Fibroblast of skin of left biceps (primary cell): ENCODE measurements at places on chromosomes 13 and 19.

- DNase-seq, result no peak
Measured at GRCh38 chr19:56617531-56617930, 22.4 kb downstream of the ZNF71 start.

DNA sequence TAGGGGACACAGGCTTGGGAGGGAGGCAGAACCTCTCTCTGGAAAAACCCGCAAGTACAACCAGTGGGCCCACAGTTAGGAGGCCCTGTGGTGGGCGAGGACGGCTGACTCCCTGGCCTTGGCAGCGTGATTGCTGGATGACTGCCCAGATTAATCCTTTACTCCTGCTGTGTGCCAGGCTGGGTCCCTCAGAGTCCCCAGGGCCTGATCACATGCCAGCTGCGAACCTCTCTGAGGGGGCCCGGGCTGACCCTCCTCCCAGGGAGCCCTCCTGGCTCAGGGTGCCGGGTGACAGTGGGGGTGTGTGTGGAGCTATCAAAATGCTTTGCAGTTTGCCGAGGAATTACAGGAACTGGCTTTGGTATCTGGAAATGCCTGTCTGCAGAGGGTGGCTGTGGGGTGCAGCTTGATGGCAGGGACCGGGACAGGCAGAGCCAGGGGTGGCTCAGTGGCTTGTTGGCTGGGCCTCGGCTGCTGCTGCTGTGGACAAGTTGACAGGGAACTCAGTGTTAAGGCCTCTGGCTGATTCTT lies 48.9 kb downstream of the DNM2 start:
- DNase-seq, result no peak

DNA sequence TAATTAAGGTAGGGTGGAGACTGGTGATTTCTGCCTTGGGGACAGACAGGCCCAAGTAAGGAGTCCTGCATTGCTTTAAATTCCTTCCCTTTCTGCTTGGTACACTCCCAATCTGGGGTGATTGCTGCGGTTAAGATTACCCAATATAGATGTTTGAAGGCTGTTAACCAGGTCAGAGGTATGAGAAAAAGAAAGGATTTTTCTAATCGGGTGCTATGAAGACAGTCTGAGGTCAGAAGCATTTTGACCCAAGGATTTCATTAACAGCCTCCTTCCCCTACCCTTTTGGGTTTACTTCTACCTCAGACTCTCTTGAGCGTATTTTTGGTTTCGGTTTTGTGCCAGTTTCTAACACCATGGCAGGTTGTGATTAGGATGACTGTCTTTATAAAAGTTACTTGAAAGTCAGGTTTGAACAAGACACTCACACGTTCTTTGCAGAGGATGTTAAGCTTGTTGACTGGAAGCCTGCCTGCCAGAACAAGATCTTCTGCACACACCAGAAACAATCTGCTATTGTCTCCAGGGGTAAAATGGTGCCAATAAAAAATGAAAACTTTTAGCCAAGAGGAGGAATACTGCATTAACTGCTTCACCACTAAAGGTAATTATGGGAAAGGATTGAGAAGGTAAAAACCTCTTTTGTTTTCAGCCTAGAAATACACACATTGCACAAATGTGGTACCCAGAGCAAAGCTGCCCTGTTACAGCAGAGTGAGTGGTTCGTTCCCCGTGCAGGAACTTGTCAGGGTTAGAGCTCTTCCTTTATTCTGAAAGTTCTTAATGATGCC lies 108.8 kb downstream of the NDFIP2 start:
- DNase-seq, result no peak

DNA sequence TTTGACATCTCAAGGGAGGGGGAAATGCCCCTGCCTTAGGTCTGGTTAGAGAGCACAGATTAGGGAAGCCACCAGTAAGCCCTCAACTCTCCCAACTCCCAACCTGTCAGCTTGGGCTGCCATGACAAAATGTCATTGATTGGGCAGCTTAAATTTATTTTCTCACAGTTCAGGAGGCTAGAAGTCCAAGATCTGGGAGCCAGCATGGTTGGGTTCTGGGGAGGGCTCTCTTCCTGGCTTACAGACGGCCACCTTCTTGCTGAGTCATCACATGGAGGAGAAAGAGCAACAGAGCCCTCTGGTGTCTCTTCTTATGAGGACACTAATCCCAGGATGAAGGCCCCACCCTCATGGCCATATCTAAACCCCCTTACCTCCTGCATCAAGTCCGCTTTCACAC lies 24.2 kb downstream of the C19orf12 start:
- DNase-seq, result no peak

GRCh38 chr13:27534981-27535380 lies 84.6 kb upstream of the MTIF3 start:
- no peak for DNase-seq

GRCh38 chr13:95444006-95444730 lies 108.4 kb upstream of the CLDN10 start:
- no peak for DNase-seq

- DNase-seq, result no peak
Measured at GRCh38 chr19:41746593-41747227, 8.6 kb upstream of the CEACAM6 start.

DNA sequence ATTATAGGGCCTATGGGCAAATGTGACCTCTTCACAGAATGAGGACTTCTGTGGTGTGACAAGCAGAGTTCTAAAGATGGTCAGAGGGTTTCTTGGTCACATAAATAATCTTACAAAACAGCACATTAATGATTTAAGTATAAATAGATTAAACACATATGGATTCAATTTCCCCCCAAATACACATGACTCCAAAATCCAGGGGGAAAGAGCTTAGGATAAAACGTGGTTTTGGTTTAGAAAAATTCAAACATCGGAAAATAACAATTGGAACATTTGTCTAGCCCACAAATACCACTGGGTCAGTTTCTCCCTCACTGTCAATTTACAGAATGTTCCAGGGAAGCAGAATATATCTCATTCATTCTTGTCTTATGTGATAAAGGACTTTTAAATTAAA lies 283.1 kb downstream of the COG6 start:
- DNase-seq, result peak; percentile 15

DNA sequence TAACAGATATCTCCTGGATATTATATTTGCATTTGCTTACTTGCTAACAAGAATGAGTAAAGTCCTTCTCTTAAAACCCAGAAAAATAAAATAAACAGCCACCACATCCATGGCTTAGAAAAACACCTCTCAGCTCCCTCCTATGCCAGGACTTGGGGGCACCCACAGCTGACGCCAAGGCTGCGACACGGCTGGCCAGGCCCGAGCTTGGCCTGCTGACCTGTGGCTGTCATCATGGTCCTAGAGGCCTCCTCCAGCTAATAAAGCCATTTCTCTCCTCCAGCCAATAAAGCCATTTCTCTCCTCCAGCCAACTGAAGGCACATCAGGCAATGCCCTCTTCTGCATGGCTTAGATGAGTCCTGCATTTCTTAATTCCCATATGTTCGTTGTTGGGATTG lies 20.9 kb downstream of the C19orf12 start:
- DNase-seq, result no peak

DNA sequence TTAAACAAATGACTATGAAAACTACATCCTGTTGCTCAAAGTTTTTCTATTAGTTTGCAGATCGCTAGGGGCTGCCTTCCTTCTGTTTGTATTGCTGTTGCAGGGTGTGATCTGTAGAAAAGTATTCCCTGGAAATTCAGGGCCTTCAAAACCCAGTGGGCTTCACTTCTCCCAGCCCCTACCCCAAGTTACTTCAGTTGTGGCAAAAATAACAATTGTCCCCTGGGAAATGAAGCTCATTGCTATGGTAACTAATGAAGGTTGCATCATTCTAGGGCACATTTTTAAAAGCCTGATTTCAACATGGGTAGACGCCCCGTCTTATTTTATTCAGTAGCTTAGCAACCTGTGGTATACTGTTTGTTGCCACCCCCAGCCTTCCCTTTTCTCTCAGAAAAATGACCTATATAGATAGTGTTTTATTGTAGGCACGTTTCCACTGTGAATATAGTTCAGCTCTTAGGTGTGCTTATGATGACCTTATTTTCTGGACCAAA lies 60.9 kb downstream of the WDFY2 start:
- DNase-seq, result no peak

GRCh38 chr19:41144403-41144802 lies 30.2 kb downstream of the CYP2F1 start:
- peak; percentile 32 for DNase-seq

GRCh38 chr13:27267596-27267995 lies 3.0 kb upstream of the RASL11A start:
- DNase-seq, result no peak

DNA sequence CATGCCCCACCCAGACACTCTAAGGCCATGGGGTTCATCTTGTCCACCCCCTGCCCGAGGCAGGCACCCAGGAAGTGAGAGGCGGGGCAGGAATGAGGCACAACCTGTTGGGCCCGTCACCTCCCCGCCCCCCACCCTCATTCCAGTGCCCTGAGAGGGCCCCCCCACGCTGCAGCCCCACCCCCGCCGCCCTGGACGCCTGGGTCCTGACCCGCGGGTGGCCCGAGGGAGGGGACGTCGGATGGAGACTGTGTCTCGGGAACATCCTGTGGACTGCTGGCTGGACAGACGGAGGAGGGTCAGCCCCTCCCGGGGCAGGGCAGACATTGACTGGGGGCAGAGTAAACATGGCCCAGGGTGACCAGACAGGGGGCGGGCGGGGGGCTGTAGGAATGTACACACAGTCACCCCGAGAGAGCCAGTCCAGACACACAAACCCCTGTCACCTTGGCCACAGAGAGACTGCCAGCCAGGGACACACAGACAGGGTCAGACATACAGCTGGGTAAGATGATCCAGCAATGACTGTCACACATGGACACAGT lies 7.4 kb upstream of the JUNB start:
- DNase-seq, result no peak

DNA sequence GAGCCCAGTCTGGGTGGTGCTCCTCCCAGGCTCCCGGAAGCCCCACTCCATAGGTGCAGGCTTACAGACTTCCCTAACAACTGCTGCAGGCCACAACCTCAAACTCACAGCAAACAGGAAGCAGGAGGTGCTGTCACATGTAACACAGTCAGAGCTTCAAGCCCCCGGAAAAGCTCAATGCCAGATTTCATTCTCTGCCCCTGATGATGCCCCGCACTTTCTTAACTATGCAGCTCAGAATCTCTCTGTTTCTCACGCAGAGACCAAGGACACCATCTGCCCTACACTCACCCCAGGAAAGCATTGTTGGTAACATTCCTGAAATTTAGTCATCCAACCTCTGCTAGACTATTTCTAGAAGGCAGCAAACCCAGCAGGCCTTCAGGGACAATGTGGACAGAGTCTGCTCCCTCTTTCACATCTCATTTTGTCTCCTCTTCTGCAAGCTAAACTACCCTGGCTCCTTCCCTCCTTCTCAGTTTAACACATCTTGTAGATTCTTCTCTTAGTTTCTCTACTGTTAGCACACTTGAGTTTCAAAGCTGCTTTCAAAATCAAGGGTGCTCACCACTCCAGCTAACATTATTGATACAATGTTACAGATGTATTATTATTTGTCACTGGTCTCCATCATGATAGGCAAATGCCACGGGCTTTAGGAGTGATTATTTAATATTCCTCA lies 162.5 kb downstream of the KCTD12 start:
- DNase-seq, result peak; percentile 61

DNA sequence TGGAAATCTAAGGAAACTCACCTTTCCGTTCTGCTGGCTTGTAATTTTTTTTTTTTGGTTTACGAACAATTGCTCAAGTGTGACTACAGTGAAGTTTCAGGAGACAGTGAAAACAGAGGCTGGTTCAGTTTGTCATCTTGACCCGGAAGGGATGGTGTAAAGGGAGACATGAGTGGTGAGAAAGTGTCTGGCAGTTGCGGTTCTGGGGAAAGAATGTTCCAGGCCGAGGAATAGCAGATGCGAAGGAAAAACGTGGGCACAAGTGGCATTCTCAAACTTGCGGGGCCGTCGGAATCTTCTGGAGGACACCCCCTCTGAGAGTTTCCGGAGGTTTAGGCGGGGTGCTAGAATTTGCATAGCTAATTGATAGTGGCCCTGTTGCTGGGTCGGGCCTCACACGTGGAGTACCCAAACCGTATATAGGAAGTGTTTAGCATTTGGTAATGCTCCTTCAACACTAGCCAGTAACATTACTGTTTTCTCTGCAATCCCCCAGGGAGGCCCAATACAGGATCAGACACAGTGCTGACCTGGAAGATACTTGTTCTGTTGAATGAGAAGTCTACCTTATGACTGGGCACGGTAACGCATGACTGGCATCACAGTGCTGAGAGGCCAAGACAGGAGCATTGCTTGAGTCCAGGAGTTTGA lies 2.8 kb upstream of the TNFSF9 start:
- no peak for DNase-seq

- no peak for DNase-seq
Measured at GRCh38 chr13:34241332-34241731, 423.4 kb downstream of the RFC3 start.

DNA sequence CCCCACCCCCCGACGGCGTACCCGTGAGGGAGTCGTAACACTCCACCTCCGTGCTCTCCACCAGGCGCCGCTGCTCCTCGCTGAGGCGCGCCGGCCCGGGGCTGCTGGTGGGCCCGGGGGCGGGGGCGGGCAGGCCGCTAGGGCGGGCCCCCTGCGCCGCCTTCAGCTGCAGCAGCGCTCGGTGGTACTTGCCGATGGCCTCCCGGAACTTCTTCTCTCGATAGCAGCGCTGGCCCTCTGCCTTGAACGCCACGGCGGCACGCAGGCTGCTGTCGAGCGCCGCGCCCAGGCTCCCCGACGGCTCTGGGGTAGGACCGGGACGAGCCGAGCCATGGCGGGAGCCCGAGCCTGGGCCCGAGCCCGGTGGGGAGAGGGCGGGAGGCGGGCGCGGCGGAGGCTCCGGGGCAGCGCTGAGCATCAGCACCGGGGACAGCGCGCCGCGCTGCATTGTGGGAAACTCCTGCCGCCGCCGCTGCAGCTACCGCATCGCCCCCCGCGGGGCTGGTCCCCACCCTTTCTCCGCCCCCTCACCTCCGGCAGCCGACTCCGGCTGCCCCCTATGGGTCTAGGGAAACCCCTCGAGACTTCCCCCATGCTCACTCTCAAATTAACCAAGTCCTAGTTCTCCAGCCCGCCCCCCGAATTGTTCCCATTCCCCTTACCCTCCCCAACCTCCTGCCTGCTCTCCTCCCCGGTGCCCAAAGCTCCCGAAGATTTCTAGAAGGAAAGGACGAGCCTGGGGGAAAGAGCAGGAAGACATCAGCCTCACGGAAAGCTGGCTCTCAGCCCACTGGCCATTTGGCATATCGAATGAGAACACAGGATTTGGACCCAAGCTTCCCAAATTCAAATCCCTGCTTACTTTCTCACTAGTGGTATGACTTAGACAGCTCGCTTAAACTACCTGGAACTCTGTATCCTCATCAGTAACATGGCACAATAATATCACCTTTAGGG lies at the start of gene TTC9B:
Gene TTC9B, minus strand, starts transcription at position 451 of the 957 bp plus-strand sequence. Its CDS starts 3 bp downstream, at position 448.
- no peak for DNase-seq

DNA sequence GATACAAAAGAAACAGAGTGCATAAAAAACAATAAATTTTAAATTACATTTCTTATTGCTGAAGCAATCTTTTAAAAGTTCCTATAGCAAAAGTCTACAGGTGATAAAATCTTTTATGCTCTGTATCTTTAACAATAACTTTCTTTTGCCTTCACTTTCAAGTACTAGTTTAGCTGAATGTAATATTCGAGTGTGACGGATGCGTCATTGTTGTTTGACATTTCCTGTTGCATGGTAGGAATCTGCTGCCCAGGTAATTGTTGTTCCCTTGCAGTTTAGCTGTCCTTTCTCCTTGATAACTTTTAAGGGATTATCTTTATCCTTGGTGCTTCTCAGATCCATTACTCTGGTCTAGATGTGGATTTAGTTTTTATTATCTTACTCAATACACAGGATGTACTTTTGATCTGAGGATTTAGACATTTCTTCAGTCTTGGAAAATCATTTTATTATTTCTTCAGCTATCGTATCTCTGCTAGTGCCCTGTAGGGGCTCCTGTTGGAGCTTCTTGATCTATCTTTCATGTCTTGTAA lies 2.1 kb upstream of the CPB2 start:
- DNase-seq, result no peak
